Left renal pelvis (tissue), 4 donors: ENCODE measurements at places on chromosomes 1 and 21.
A peak's percentile ranks its signal among the peaks of the same experiment; 100 is the strongest.

GRCh38 chr1:171344473-171344820, 30.5 kb downstream of the FMO4 start:
- DNase-seq: no peak

GRCh38 chr1:226046240-226046639, 16.3 kb upstream of the H3-3A start:
- DNase-seq: no peak

GRCh38 chr1:246497331-246497915, 9.7 kb downstream of the SMYD3 start:
- DNase-seq: peak; percentile 42

DNA sequence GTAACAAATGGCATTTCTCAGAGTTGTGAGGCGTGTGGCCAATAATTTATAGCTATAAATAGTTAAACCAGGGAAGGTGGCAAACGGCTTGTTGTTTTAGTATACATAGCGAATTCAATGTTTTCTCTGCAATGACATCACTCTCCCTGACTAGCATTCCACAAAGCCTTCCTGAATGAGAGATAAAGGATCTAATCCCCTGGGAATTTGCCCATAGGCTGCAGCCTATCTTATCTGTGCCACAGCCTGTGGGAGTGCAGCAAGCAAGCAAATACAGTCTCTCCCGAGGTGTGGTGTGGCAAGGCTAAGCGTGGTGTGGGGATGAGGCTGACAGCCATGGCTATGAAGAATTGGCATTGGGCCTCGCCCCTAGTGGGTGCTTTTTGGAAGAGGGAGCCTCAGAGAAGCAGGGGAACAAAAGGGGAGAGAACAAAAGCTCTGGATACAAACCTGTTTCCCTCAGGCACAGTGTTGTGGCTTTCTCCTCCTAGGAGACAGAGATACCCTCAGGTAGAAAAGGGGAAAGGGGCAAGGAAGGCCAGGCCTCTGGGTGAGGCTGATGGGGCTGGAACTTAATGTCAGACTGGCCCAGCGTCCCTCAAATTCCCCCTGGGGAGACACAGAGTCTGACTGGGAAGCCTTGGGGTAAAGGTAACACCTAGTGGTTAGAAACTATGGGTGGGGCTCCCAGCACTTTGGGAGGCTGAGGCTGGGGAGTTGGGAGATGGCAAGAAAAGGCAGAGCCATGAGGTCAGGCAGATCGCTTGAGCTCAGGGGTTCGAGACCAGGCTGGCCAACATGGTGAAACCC, 8.9 kb downstream of the TAGLN2 start:
- no peak for DNase-seq

DNA sequence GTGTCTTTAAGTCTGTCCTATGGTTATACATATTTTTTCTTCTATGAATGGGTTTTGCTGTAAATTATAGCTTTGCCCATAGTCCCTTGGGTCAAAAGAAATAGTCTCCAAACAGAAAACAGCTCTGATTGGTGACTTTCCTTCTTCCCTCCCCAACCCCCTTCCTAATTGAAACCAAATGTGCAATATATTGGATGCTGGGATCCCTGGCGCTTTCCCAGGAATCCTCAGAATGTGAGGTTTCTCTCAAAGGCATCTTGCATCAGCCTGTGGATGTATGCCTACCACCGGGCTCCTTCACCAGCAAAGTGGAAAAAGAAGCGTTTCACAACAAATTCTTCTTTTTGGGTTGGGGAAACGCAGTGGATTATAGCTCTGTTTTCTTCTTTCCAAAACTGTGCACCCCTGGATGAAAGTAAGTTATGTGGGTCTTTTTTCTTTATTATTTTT, at the start of gene DDR2:
Gene DDR2, plus strand, starts transcription at position 248 of the 450 bp plus-strand sequence. CDS start 86,600 bp downstream, outside the sequence.
- DNase-seq: peak; percentile 55

DNA sequence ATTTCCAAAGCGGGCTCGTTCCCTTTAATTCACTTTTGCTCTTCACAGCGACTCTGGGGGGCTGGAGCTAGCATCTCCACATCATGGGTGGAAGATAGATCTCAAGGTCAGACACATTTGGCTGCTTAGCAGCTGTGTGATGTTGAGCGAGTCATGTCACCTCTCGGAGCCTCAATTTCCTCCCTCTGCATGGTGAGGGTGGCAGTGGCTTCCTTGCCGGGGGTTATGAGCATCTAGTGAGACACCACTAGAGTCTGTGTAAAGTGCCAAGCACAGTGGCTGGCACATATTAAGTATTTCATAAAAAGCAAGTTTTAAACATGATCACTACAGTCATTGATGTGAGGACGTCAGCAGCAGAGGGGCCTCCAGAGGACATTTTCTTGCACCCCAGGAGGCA, 16.9 kb upstream of the ECE1 start:
- DNase-seq: no peak

DNA sequence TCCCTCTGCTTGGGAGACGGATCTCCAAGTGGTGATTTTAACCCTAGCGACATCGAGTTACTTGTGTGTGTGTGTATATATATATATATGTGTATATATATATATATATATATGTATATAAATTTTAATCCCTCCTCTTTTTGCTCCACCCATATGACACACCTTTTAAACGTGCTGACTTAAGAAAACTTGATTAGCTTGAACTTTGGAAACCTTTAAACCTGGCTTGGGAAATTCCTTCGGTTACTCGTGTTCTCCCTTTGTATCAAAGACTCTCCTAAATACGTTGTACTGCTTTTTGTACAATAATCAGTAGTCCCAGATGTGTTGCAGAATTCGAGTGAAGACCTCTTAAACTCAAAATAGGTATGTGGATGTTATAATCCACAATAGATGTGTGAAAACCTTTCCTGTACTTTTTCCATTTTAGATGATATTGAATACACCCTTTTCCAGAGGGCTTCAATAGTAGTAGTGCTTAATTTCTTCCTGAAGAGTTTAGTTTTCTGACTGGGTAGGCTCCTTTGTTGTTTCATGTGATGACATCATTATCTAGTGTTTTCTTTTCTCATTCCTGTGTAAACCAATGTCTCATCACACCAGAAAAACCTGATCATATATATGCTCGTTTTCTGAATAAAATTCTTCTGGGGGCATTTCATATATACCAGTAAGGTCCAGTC, 1.4 kb downstream of the RNF11 start:
- peak; percentile 5 for DNase-seq

DNA sequence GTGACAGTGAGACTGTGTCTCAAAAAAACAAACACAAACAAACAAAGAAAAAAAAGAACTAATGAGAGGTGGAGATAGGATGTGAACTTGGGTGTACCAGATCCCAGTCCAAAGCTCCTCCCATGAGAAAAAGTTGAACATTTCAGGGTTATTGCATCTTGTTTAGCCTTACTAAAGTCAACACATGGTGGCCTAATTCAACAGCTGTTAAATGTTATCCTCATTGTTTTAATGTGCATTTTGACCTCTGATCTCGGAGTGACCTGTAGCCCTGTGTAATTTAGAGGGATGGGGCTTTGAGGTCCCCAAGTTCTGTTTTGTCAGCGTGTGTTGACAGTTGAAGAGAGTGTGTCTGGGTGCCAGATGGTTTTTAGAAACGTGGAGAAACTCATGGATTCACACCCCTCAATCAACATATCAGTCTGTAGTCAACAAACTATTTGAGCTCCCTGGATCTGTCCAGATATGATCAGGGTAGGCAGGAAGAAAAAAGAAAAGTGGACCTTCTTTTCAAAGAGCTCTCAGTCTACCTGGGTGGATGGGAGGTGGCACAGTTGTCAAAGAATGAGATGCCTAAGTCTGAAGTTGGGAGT, 34.7 kb downstream of the PTPRU start:
- no peak for DNase-seq

- no peak for DNase-seq
Observed at GRCh38 chr21:34615487-34615814, 538 bp upstream of the RCAN1 start.

- no peak for DNase-seq
Observed at GRCh38 chr1:9553736-9554144, 14.5 kb downstream of the SLC25A33 start.

DNA sequence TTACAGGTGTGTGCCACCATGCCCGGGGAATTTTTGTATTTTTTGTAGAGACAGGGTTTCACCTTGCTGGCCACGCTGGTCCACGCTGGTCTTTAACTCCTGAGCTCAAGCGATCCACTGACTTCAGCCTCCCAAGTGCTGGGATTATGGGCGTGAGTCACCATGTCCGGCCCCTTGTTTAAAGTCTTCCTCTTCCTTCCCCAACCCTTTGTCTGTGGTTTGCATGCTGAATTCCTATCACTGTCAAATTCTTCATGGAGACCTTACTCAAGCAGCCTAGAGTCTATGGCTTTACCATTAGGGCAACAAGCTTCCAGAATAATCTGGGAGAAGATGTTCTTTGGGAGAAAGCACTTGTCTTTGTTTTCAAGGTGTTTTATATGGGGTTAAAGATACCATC, 34.7 kb downstream of the B3GALT5 start:
- DNase-seq: no peak

DNA sequence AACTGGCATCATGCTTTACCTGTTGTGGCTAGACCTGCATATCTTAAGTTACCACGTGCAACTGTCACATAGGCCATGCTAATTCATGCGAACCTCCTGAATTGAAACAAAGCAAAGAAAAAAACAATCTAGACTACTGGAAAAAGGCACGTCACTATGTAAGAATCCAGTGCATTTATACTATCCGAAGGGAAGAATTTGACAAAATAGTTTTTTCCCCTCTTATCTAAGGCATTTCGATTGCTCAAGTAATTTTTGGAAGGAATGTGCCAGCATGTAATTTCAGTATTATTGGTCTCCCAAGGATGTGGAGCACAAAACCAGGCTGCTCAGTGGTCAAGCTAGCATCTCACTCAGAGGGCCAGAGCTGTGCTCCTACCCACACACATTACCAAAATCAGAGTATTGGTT, 31.5 kb upstream of the C1orf198 start:
- DNase-seq: no peak

DNA sequence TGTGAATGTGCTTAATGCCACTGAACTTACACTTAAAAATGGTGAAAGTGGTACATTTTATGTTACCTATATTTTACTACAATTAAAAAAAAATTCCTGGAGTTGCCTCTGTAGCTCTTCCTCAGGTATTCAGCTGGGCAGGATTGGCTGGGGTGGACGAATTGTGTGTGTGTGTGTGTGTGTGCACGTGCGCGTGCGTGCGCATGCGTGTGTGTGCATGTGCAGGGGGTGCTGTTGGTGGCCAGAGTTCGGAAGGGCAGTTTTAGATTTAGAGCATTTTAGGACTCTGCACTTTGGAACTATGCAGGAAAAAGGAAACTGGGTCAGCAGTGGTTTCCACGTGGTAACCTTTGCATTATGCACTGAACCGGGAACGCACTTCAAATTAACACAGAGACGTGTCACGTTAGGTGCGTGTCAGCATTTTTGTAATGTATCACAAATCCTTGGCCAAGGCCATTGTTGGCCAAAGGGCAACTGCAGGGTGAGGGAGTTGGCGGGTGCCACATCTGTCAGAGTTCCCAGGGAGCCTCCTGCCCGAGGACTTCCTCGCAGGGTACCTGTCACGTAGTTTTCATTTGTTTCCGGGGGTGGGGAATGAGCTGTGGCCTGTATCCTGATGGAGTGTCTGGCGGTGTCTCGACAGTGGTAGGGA, 312.8 kb downstream of the CAMTA1 start:
- DNase-seq: no peak

DNA sequence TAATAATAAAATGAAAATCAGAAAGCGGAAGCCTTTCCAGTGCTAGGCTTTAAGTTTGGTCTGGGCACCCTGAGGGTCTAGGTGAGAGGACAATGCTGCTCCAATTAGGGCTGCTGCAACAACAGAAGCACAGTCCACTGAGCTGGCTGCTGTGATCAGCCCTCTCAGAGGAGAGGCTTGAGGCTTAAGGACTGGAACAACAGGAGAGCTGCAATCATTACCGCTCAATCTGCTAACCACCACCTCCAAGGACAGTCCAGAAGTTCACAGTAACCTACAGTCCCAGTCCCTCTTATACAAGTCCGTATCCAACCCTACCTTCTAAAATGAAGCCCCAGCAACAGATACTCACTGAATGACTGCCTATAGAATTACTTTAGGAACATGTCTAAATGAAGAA, 62.1 kb downstream of the USP24 start:
- DNase-seq: no peak

DNA sequence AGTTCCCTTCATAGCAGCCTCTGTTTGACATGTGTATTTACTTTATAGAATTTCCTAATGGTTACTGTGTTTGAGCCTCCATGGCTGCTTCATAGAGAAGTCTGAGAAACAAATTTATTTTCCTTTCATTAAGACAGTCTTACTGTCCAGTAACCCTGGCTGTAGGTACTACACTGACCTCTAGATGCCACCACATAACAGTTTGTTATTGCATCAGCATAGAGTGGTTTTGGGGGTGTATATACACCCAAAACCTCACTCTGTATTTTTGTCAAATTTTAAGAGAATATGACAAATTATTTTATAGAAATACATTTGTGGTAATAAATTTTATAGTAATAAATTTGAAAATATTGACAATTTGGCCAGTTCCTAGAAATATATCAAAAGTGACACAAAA, 57.3 kb downstream of the OBSCN start:
- DNase-seq: no peak

DNA sequence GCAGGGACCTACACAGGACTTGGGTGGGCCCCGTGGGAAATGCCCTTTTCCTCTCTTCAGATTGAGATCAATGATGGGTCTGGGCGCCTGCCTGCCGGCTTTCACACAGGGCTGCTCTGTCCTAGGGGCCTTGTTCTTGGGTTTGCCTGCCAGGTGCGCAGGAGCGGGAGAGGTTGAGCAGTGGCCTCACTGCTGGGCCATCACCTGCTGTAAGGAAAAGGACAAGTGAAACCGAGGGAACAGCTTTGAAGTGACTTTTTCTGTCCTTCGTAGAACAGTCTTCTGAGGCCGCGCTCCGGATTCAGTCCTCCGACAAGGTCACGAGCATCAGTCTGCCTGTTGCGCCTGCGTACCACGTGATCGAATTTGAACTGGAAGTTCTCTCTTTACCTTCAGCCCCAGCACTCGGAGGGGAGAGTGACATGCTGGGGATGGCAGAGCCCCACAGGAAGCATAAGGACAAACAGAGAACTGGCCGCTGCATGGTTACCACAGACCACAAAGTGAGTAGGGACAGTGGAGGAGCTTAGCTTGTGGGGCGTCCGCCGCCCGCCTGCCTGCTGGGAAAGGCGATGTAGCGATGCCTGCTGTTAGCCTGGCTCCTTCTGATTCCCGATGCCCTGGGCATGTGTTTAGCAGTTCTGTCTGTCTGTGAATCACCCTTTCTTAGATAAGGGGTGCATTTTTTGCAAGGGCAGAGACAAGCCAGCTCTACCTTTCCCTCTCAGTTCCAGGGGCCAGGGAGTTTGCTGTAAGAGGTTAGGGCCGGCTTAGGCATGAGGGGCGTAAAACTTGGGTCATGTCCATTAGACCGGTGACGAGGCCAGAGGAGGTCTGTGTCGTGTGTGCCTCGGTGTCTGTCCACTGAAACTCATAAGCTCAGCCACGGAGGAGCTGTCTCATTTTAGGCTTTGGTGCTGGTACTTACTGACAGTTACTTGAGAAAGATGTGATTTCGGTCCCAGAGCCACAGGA, 19.5 kb upstream of the PWP2 start:
- DNase-seq: no peak

GRCh38 chr1:162906485-162906884, 45.5 kb upstream of the CCDC190 start:
- DNase-seq: no peak
